ENCODE measurements at places on chromosomes 7 and 10. TPM values are rescaled to one million over a fixed set of nuclear protein-coding genes. Genes with fewer than 3 reads are reported as not detected.

Gene FAM25C
- not detected for polyA plus RNA-seq

Gene SGMS1
- polyA plus RNA-seq: 20.4 TPM

Gene COL13A1
- polyA plus RNA-seq: not detected

Gene SEC61A2
- polyA plus RNA-seq: 1.7 TPM

Gene INA
- not detected for polyA plus RNA-seq

Gene HOXA13
- polyA plus RNA-seq: not detected

Gene ARHGAP22
- polyA plus RNA-seq: 7.8 TPM
